Effector memory CD8-positive, alpha-beta T cell (primary cell): ENCODE measurements at places on chromosomes 3 and 15.

- no peak for DNase-seq
These were observed 222.5 kb downstream of the SUCLG2 start for GRCh38 chr3:67431887-67432286.

- DNase-seq = no peak
These were observed 32.9 kb upstream of the TICRR start for GRCh38 chr15:89542369-89542768.

- DNase-seq = no peak
These were observed 16.4 kb downstream of the SRPRB start for GRCh38 chr3:133821767-133822638.

- DNase-seq = peak; percentile 55
These were observed 466 bp downstream of the NFKBIZ start for GRCh38 chr3:101849714-101850245.

DNA sequence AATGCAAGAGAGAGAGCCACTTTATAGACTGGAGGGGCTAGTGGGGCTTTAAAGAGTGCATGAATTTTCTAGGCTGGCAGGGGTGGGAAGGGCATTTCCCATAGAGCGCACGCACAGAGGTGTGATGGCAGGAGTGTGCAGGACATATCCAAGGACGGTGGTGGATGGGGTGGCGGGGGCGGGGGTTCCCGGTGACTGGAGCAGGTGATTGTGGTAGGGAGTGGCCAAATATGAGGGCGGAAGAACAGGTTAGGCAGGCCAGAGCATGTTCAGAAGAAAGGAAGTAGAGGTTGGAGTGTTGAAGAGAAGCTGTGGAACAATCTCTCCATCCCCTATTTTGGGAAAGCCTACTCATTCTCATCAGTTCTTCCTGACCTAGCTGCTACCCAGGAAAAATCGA lies 18.1 kb downstream of the FAM81A start:
- DNase-seq = no peak

DNA sequence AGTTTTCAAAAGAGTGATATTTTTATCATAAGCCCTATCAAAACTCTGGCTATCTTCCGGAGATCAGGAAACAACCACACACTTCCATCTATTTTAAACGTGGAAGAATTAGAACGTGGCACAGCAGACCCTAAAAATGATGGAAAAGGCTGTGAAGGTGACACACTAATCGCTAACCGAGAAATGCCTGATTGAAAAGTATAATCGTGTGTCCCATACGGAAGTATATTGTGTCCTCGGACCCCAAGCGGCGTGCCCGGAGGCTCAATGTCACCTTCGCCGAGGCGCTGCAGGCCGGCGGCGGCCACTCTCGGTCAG lies 642 bp downstream of the COX5A start:
- DNase-seq = no peak

DNA sequence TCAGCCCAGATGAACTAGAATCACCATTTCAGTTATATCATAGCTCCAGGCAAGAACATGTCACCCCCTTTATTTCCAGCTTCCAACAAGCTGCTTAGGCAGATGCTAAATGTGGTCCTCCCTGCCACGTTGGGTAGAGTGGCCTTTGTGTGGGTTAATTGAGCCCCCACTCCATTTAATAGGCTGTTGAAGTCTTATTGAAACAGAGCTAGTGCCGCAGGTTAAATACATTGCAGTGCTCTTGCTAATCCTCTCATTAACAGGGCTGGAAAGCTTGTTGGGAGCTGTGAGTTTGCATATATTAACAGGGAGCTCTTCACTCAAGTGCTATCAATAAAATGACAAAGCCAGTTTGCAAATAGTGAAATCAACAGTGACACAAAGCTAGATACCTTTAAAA lies 248.4 kb upstream of the CMC1 start:
- DNase-seq = no peak

GRCh38 chr3:23094890-23095462 lies 108.2 kb upstream of the UBE2E2 start:
- no peak for DNase-seq

GRCh38 chr3:134150476-134150875 lies 100.2 kb downstream of the RYK start:
- no peak for DNase-seq

DNA sequence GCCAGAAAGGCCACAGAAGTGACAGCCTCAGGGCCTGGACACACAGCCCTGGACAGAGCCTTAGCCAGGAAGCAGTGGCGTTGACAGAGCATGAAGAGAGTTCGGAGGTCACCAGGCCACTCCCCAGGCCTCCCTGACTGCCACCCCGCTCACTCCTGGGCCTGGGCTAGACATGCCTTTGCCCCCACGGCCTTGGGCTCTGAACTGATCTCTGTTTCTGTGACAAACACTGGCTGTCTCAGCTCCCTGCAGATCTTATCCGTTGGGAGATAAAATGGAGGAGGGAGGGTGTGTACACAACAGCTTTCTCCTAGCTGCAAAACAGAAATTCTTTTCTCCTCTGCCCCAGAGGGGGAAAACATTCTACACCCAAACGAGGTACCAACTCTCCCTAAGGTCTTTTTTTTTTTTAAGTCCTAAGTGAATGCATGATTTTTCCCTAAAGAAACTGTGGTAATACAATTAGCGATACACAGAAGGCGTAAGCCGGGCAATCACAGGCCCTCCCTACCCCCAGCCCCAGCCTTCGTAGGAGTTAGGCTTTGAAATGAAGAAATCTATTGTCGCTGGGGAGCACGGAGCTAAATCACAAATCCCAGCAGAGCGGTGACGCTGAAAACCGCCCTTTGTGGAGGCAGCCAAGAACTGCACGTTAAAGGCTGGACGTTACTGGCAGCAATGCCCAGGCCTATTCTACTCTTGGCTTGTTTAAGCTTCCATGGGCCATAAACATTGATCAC lies 45.0 kb downstream of the SRGAP3 start:
- DNase-seq = no peak

GRCh38 chr3:65888980-65889706 lies 149.6 kb downstream of the MAGI1 start:
- DNase-seq = no peak

GRCh38 chr3:149575961-149576564 lies 81.8 kb downstream of the WWTR1 start:
- no peak for DNase-seq
